ENCODE measurements at places on chromosomes 5 and 9.

DNA sequence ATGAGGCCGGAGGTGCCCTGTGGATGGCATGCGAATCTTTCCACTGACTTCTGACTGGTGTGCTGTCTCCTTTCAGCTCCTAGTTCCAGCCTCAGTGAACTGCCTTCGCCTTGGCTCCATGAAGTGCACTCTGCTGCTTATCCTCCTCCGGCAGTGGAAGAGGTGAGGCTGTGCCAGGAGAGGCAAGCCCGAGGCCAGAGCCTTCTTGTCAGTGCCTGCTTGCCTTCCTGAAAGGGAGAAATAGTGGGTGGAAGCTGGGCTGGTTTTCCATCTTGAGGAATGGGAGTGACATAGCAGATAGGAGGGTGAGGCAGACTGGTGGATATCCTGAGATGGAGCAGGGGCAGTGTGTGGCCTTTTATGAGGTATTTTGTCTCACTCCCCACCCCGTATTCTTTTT, 29.7 kb downstream of the SH3GLB2 start:
- DNase-seq = no peak

DNA sequence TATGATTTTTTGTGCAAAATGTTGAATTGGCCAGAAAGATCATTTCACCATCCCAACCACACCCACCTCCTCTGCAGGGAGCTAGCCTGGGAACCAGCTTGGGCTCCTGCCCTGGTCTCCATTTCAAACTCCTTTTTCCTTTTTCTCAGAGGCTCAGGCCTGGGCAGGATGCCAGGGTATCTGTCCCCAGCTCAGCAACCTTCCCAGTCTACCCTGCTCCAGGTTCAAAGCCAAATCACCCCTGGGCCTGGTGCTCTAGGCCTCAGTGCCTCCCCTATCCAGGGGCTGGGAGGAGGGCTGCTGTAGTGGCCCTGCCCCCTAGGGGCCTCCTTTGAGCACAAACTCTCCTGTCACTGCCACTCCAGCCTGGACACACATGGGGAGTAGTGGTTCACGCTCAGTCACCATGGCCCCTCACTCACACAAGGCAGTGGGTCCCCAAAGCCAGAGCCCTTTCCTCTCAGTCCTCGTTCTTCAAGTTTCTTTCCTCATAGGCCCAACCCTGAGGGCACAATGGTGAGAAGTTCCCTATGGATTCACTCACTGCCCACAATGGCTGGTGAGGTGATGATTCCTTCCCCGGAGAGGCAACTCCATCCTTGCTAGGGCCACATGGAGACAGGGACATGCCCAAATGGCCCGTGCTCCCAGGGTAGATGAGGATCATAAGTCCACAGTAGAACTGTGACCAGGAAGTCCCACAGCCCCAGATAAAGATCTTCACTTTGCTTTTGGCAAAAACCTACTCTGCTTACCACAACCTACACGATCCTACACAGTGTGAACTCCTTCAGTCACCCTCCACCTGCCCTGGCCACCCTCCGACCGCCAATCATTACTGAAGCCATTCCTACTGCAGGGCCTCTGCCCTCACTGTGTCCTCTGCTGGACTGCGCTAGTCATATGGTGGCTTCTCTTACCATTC, 1.6 kb upstream of the ST6GALNAC4 start:
- DNase-seq = no peak

GRCh38 chr9:134291452-134291881, 34.8 kb upstream of the RXRA start:
- DNase-seq = no peak

GRCh38 chr5:154608531-154609011, 130.5 kb upstream of the HAND1 start:
- DNase-seq = no peak

DNA sequence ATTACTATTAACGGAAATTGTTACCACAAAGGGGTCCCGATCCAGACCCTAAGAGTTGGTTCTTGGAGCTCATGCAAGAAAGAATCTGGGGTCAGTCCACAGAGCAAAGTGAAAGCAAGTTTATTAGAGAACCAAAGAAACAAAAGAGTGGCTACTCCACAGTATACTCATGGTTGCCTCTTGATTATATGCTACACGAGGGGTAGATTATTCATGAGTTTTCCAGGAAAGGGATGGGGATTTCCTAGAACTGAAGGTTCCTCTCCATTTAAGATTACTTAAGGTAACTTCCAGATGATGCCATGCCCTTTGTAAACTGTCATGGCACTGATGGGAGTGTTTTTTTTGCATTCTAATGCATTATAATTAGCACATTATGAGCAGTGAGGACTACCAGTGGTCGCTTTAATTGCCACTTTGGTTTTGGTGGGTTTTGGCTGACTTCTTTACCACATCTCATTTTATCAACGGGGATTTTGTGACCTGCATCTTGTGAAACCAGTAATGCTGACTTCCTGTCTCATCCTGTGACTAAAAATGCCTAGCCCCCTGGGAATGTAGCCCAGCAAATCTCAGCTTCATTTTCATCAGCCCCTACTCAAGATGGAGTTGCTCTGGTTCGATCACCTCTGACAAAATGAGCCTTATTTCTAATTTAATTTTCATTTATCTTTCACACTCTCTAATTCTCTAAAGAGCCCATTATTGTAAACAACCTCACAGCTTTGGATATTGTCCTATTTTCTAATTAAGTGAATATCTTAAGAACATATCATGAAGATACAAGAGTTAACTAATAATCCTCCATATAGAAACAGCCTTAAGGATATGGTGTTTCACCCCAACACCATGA, 336.3 kb downstream of the RASEF start:
- DNase-seq = no peak

GRCh38 chr9:22238809-22239684, 207.6 kb upstream of the DMRTA1 start:
- no peak for DNase-seq

- DNase-seq = no peak
Observed at GRCh38 chr9:2354216-2354615, 267.4 kb upstream of the VLDLR start.

GRCh38 chr5:134022333-134022732, 17.6 kb upstream of the VDAC1 start:
- no peak for DNase-seq

DNA sequence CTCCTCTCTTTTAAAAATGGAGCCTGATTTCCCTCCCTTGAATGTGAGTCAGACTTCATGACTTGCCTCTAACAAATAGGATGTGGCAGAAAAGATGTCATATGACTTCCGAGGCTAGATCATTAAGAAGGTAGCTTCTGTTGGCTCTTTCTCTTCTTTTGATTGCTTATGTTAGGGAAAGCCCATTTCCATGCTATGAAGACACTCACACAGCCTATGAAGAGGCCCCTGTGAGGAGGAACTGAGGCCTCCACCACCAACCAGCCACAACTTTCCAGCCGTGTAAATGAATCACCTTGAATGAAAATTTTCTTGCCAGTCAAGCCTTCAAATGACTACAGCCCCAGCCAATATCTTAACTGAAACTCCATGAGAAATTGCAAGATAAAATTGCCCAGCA, 413.4 kb downstream of the TMEM38B start:
- no peak for DNase-seq

GRCh38 chr5:108625654-108626053, 122.0 kb upstream of the FER start:
- no peak for DNase-seq

DNA sequence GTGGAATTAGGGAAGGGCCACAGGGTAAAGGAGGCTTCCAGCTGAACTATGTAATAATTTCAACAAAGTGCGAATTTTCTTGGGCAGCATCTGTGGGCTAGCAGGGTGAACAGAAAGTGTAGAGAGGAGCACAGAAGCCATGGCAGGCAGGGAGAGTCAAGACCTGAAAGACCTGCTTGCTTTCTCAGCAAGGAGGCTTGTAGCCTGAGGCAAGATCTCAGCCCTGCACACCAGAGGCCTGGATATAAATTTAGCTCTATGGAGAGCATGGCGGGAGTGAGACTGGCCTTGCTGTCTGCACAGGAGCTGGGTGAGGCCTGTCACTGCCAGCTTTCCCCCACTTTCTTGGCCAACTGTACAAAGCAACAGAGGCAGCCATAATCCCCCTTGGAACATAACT, 32.1 kb upstream of the SH3TC2 start:
- no peak for DNase-seq

DNA sequence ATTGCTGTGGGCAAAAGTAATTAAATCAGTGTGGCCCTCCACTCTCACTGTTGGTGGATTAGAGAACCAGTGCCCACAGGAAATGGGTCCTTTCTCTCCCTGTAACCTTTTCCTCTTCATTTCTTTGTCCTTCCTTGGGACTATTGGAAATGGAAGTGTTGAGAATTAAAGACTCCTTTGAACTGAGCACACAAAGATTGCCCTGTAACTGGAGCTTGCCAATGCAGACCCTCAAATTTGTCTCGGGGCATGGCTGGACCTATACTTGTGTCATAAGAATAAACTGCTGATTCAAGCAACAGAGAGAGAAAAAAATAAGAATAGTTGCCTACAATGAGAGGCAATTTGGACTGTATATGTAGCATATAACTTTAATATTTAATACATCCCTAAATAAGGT, 13.7 kb downstream of the KCNV2 start:
- no peak for DNase-seq

- DNase-seq = no peak
Observed at GRCh38 chr9:83154087-83154736, 91.3 kb upstream of the RASEF start.

GRCh38 chr5:134574521-134574920, 49.1 kb downstream of the JADE2 start:
- no peak for DNase-seq

GRCh38 chr5:42680046-42680445, 76.6 kb upstream of the CCDC152 start:
- no peak for DNase-seq

DNA sequence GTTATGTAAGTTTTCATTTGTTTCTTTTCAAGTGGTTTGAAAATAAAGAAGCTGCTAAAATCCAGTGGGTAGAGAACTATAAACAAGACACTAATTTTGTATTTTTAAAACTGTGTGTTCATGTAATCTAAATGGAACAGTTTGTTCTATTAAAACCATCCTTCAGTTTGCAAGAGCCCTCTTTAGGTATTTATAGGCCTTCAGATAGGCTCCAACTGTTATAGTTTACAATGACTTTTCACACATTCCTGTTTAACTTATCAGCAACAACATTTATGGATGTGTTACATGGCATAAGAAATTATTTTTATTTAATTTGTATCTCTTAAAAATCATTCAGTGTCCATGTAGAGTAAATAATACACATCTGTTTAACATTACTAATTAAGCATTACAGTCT, 126.7 kb upstream of the SLCO6A1 start:
- no peak for DNase-seq

DNA sequence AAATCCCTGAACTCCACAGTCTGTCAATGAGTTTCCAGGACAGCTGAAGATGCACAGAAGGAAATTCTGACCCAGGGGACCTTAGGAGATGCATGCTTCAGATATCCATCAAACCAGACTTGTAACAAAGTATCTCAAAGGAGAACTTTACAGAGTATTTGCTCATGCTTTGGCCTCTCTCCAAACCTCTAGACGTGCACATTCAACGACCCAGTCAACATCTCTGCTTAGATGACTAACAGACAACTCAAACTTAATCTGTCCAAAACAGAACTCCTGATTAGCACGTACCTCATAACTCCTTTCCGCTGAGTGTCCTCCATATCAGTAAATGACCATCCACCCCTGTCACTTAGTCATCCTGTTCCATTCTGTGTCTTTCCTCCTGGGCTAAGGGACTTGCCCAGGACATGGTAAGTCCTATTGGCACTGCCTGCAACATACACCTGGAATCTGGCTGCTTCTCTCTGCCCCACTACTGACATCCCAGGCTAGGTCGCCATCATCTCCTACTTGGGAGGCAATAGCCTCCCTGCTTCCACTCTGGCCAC, 107.4 kb downstream of the LMNB1 start:
- no peak for DNase-seq

GRCh38 chr5:168654211-168654721, 75.1 kb upstream of the PANK3 start:
- no peak for DNase-seq

DNA sequence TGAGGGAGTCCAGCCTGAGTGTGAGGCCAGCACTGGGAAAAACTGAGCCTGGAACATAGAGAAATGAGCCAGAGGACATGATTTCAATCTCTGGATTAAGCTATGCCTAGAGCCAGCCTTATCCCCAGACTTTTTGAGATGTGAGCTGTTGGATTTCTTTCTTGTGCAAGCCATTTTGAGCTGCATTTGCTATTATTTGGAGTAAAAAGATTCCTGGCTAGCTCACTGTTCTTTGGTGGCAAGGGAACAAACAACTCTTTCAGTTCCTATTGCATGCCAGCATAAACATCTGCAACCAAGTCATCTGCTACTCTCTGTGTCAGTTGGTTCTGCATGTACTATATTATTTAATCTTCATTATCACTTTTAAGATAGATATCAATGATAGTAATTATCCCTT, 70.1 kb upstream of the MAN2A1 start:
- DNase-seq = no peak

DNA sequence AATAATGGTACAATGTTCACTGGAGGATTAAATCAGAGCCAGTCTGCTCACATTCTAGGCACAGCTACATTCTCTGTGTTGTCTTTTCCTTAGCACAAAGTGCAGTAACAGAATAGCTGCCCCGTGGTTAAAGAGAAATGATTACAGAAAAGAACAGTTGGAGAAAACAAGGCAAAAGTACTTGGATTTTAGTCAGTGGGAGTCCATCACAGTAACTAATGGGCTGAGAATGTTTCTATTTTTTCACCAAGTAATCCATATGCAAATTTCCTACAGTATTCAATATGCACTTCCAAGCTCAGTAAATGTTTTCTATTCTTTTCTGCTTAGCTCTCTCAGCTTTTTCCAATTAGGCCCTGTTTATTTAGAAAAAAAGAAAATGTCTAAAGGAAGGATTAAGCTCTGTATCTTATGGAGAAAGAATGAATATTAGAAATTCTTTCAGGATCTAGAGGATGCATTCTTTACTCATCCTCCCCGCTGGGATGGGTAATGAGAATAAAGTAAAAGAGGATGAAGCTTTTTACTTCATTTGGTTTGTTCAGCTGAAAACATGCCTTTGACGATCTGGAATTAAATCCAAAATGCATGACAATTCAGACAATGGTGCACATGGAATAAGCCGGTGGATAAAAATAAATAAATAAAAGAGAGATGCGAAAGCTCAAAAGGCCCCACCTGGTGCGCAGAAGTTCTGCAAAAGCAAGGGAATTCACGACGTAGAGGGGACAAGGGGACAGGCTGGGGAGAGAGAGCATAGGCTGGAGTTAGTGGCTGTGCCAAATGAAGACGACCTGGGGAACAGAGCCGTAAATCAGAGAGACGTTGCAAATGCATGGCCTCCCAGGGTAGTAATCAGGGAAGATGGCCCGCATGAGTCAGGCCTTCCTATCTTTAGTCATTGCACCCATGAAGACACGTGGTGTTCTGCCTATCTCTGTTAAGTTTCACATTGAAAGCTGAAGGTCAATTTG, 345.2 kb downstream of the GLIS3 start:
- DNase-seq = no peak

DNA sequence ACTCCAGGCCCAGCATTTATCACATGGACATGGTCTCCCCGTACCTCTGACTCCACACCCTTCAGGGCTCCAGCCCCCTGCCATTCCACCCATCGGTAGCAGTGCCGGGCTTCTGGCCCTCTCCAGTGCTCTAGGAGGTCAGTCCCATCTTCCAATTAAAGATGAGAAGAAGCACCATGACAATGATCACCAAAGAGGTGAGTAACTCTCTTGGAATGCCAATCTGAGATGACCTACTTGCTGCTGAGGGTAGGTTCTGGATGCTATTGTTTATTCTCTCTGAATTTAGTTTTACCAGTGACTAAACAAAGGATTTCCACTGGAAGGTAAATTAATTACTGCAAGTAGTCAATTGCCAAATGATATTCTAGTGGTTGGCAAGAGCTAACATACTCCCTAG, 80.8 kb downstream of the TLE4 start:
- no peak for DNase-seq
